Mesothelial cell of epicardium (in vitro differentiated cells): ENCODE measurements at places on chromosomes 6 and 20.
A peak's percentile ranks its signal among the peaks of the same experiment; 100 is the strongest.

DNA sequence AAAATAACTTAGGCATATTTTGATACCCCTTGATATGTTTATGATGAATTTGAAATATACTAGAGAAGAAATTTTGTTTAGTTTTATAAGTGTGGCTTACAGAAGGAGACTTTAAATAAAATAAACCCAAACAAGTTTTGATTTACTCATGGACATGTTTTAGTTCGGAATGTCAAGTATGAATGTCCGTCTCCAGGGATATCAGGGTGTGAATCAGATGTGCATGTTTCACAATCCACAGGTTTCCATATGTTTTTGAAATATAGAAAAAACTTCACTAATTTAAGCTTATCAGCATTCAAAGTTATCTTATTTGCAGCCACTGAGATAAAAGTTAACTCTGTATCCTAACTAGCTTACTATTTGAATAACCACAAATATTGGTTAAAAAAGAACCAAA is 51.5 kb downstream of the PLCB1 start:
- no peak for DNase-seq

DNA sequence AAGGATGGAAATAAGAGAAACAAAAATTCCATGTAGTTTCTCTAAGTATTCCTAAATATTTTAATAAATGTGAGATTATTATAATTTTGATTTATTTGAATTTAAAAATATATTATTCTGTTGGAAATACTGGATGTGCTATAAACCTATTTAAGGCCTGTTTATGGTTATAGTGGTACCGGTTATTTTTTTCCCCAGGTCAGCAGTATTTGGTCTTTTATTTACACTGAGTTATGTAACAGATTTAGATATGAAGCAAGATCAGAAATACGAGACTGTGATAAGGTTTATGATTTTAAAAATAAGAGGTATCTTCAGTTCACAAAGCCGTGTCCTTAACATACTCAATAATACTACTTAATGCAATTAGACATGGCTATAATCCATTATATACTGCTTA is 634.3 kb upstream of the POU3F2 start:
- DNase-seq, result no peak

- no peak for DNase-seq
Observed at GRCh38 chr20:61728786-61729770, 336.6 kb downstream of the TAF4 start.

DNA sequence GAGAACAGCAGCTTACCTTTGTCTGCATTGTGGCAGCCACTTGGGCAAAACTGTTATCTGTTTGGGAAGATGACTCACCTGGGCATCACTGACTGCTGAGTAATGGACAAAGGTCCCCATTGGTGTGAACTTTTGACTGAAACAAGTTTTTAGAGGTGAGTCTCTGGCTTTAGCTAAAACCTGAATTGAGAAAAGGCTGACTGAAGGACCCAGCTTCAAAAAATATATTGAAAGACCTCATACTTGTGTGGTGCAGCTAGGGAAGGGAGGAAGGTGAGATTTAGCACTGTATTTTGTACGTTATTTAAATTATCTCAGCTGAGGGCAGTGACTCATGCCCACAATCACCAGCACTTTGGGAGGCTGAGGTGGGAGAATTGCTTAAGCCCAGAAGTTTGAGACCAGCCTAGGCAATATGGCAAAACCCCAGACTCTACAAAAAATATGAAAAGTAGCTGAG is 4.5 kb upstream of the CITED2 start:
- DNase-seq, result no peak

GRCh38 chr6:140744659-140745320 is 1370.3 kb upstream of the CITED2 start:
- no peak for DNase-seq

- DNase-seq, result no peak
Observed at GRCh38 chr6:136769759-136770158, 22.5 kb downstream of the MAP3K5 start.

DNA sequence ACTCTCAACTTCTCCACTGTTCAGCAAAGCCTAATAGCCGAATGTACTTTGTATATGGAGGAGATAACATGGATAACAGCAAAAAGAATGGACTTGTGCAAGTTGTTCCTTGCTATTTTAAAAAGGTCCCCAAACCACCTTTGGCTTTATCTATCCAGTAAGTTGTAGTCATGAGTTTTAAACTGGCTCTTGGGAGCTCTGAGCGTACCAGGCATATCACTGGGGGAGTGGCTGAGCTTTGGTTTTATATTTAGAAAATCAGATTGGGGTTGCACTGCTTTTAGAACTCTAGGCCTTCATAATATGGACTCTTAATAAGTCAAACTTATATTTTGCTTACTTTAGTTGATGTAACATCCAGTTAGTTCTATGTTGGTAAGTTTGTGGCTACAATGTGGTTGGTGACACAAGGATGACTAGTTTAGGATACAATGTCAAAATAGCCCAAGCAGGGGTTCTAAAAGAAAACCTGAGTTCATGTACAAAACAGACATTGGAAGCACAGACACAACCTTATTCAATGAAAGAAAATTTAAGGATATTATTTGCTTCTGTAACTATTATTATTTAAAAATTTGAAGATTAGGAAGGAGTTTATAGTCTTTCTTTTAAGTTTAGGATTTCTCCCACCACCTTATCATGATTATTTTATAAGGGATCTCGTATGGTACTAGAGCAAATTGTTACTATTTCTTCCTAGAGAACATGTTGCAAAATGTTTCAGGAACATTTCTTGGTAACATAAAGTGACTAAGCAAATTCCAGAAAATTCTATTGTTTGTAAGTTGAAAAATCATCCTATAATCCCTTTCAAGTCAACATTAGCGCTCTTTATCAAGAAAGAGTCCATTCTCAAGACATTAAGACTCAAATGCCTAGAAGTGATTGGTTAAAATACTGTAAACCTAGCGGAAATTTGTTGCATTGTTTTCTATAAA is 165.8 kb upstream of the SUPT3H start:
- DNase-seq, result no peak

- no peak for DNase-seq
Observed at GRCh38 chr20:58519940-58520712, 4.9 kb upstream of the APCDD1L start.

- no peak for DNase-seq
Observed at GRCh38 chr20:57252559-57253162, 13.8 kb downstream of the BMP7 start.

DNA sequence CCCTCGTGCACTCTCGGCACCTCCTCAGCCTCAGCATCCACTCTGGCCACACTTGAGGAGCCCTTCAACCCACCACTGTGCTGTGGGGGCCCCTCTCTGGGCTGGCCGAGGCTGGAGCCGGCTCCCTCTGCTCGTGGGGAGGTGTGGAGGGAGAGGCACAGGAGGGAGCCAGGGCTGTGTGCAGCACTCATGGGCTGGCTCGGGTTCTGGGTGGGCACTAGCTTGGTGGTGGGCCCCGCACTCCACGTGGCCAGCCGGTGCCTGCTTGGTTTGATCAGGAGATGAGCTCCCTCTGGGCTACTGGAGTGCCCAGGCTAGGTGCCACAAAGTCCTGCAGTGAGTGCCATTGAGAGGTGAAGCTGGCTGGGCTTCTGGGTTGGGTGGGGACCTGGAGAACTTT is 949.4 kb upstream of the GJE1 start:
- no peak for DNase-seq

DNA sequence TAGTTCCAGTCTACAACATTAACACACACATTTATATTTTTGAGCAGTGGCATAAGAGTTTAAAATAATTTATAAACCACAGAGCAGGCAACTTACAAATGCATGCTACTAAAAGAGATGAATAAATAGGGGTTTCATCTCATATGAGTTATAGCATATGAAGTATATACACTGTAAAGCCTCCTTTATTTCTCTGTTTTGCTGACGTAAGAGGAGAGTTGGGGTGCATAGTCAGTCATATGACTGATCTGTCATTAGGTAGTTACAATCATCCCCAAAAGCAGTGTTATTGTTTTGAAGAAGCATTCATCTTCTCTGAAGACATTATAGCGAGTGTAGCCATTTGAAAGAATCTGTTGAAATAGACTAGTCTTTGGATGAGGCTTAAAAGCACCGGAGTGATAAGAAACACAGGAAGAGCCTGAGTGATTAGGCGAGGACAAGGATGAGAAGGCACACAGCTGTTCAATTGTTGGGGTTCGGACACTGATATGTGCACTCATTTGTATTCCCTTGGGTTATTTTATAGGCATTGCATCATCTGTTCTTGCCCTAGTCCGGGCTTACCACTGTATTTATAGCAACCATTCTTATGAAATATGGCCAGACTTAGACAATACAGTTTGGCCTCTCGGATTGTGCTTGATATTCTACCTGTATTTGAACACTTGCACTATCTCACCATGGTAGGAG is 325.7 kb downstream of the SAMD5 start:
- DNase-seq, result no peak

GRCh38 chr20:11246251-11246775 is 572.5 kb upstream of the JAG1 start:
- DNase-seq, result no peak

GRCh38 chr6:53734473-53735299 is 60.1 kb upstream of the LRRC1 start:
- no peak for DNase-seq

GRCh38 chr6:141539617-141540016 is 593.1 kb upstream of the GJE1 start:
- no peak for DNase-seq

DNA sequence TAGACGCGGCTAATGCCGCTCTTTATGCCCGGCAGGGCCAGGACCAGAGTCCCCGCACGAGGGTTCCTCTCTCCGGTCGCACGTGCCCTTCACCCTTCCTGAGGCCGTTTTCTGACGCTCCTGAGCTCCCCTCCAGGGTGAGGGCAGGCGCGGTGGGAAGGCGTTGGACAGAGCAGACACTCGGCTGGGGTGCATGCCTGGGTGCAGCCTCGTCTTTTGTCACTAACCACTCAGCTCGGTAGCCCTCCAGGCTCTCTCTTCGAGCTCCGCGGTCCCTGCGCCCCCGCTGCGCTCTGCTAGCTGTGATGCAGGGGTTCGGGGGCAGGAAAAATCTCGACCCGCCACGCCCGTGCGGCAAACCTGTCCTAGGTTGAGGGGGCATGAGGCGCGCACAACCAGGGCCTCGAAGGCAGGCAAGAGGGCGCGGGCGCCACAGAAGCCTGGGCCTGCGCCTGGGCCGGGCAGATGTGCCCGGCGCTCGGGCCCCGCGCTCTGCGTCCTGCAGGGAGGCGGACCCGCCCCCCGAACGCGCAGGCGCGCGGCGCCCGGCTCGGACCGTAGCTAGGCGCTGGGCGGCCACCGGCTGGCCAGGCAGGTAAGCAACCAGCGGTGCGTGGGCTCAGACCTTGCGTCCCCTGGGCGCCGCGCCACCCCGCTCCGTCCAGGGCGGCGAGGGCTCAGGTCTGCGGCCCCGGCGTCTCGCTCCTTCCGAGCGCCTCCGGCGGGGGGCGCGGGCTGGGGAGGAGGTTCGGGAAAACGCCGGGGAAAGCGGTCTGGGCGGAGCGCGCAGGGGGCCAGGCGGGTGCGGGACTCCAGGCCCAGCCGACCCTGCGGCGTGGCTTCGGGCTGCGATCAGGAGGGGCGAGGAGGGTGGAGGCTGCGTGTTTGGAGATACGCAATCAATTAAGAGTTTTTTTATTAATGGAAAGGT is at the start of gene L3MBTL1:
Gene L3MBTL1, plus strand, starts transcription at position 548 of the 931 bp plus-strand sequence. CDS start 5,807 bp downstream, outside the sequence.
- peak; percentile 73 for DNase-seq

DNA sequence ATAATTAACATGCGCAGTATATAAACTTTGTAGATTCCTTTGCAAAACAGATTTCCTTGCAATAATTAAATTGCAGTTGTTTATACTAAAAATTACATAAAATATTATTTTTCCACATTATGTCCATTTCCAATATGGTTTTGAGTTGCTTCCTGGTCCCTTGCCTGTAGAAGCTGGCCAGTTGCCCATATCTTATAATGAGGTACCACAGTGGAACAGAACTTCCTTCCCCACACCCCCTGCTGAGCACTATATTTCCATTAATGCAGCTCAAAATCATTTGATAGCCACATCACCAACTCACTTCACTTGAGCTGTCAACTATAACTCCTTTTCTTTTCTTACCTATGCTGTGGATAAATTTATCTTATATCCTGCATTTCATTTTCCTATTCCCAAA is 194.6 kb downstream of the DST start:
- DNase-seq, result no peak

GRCh38 chr6:31175971-31176370 is 5.5 kb upstream of the POU5F1 start:
- DNase-seq, result no peak

- no peak for DNase-seq
Observed at GRCh38 chr6:76814496-76815458, 648.5 kb downstream of the HTR1B start.

DNA sequence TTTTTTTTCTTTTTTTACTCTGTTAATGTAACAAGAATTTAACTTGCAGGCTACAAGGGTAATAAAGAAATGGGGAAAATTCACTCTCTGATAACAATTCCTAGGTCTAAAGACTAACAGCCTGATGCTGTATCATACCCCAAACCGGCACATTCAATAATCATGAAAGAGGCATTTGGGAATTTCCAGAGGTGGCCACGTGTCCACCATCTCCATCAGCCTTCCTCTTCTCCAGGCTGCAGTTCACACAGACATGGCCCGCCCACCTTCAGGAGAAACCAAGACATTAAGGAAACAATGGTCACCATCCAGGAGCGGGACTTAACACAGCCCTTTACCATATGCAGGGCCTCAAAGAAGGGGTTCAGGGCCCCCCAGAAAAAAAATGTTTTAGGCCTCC is 44.8 kb downstream of the PDE10A start:
- DNase-seq, result no peak

GRCh38 chr20:51326201-51326819 is 216.2 kb downstream of the NFATC2 start:
- peak; percentile 52 for DNase-seq

- DNase-seq, result no peak
Observed at GRCh38 chr6:45630801-45631200, 253.1 kb upstream of the SUPT3H start.

- DNase-seq, result no peak
Observed at GRCh38 chr6:113103634-113104361, 753.3 kb upstream of the MARCKS start.

DNA sequence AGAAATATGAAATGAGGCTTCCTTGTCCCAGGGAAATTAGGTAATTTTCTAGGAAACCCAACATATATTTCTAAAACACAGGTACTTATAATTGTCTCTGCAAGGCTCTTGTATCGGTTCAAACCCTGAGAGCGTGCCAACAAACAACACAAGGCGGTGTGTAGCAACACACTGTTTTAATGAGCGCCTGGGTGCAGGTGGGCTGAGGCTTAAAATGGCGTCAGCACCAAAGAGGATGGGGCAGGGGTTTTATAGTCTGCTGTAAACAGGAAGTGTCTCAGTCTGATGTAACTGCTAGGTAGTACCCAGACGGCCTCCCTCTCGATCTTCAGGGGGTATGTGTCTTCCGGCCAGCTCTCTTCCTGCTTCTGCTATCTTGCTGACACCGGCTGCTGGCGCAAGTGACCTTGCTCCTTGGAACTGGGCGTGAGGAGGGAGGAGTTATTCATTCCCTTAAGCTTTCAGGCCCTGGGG is 69.7 kb downstream of the EPB41L2 start:
- no peak for DNase-seq

- DNase-seq, result no peak
Observed at GRCh38 chr6:129748212-129748900, 38.4 kb upstream of the ARHGAP18 start.

DNA sequence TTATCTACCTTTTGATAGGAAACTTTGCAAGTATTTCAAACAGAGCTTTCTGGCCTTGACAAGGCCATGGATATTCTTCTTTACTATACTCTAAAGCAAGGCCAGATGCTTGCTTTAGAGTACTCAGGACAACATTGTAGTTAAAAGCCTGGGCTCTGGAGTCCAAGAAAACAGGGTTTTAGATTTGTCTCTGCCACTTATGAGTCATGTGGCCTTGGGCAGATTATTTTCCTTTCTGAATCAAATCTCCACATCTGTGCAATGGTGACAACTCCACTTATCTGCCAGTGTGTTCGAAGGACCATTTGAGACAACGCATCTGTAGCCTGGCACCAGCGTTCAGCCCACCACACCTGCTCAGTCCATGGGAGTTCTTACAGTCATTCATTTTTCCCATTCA is 265.9 kb upstream of the RIN2 start:
- DNase-seq, result no peak
